B cell (primary cell): ENCODE measurements at places on chromosomes 2 and 18.

DNA sequence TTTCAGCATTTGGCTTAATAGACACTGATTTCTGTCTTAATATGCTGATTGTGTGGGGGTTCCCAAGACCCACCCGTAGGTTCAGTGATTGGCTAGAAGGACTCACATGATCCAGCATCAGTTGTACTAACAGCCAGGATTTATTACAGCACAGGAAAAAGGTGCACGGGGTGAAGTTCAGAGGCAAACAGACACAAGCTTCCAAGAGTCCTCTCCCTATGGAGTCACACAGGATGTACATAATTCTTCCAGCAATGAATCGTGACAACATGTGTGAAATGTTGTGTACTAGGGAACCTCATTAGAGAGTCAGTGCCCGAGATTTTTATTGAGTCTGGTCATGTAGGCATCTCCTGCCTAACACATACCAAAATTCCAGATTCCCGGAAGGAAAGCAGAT is 52.8 kb downstream of the GALNT1 start:
- DNase-seq: no peak

DNA sequence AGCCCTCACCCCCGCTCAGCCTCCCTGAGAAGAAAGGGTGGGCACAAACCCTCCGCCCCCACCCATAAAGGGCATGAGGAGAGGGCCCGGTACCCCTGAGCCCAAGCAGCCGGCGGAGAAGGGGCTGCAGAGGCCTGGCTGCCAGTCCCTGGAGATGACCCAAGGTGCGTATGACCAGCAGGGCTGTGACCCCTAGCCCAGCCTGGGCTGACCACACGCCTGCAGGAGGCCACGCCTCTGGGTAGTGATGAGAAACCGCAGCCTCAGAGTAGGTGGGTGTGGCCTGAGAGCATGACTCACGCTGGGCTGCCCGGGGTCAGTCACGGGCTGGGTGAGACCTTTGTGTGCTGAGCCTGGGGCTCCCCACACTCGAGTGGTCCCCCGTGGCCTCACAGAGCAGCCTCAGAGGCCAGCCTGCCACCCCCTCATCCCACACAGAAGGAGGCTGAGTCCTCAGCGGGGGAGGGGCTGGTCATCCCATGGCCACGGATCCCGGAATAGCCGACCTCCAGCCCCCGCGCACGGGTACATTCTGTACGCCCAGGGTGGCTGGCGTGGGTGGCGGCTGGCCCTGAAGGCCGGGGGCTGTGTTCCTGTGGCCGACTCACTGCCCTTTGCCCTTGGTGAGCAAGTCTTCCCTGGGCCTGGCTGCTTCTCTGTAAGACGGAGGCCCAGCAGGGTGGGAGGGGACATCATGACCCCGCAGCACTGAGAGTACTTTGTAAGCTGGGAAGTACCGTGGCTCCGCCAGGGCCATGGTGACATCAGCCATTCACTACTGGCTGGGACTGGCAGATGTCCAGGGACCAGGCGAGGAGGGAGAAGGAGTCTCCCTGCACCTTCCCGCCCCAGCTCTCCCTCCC is 110.8 kb upstream of the OTOS start:
- no peak for DNase-seq

- DNase-seq: no peak
These were observed 134.0 kb downstream of the HDAC4 start for GRCh38 chr2:239266779-239267287.

GRCh38 chr18:13416208-13416607 is 197.6 kb downstream of the LDLRAD4 start:
- DNase-seq: no peak

- DNase-seq: no peak
These were observed 1112.7 kb upstream of the NRXN1 start for GRCh38 chr2:52144590-52144989.

DNA sequence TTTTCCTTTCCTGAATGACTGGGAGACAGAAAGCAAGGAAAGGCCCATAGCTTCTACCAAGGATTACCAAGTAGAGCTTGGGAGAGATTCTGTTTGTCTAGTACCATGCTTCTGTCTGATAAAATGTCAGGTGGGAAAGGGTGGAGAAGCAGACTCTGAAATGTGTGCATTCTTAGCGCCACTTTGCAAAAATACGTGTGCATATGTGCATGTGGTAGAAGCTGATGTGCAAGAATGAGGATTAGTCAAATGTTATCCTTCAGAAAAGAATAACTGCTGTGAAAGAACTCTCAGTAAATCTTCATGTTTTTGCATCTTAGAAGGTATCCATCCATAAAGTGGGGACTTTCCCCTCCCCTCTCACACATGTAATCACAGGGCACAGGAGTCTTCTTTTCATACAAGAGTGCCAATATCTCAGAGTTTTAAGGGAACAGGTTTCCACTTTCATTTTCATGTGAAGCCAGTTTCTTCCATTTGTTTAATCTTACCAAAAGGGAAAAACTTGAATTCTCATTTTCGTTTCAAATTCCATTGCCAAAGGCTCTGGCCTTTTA is 15.4 kb upstream of the DGKD start:
- DNase-seq: peak; percentile 62

DNA sequence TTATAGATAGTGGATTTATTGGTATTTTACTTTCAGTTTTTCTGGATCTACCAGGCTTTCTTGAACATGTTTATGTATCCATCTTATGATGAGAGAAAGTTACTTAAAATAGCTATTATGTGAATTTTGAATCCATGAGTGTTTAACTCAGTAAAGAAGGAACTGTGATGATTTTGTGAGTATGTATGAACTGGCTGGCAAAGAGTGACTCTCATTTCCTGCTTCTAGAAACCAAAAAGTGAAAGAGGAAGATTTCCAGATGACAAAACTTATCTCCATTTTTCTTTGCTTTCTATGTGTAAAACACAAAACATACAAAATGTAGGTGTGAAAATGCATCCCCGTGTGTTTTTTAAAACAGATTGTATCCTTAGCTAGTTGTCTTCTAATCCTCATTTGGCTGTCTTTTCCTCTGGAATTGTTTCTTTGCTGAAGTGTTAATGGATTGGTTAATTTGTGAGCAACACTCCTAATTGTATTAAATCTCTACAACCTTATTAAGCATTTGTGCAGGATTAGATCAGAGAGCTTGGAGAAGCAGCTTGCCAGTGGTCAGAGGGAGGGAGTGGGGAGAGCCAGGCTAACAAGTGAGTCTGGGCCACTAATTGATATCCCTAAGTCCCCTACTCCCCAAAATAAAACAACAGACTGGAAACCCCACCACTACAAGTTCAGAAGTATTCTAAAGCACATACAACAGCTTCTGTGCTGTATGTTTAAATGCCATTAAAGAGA is 23.9 kb downstream of the PTPRM start:
- DNase-seq: no peak

DNA sequence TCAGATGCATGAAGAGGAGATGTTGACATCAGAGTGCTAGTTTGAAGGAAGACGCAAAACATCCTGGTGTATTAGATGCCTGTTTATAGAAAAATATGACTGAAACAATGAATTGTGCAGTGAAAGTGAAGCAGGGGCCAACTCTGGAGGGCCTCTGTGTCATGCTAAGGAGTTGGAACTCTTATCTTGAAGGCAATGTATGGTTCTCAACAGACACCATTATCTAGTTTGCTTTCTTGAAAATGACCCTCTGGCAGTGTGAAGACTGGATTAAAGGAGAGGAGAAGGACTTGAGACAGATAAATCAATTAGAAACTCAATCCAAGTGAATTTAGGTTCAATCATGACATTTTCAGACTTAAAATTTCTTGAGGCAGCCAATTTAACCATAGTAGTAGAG is 63.1 kb downstream of the ITGA4 start:
- DNase-seq: no peak

DNA sequence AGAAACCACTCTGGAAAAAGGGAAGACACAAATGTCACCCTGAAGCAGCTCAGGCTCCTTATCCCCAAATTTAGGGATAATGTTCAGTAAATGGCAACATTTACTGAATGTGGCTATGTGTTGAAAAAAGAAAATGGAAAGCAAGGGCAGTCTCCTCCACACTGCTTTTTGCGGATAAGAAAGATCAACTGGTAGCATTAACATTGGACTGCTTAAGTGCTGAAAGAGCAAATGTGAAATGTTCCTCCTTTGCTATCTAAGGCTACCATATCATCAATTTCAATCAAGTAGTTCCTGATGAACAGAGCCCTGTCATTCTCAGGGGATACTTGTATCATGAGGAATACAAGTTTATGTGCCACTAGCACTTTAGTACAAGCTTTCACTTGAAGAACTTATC is 12.5 kb downstream of the FBXO11 start:
- DNase-seq: no peak

DNA sequence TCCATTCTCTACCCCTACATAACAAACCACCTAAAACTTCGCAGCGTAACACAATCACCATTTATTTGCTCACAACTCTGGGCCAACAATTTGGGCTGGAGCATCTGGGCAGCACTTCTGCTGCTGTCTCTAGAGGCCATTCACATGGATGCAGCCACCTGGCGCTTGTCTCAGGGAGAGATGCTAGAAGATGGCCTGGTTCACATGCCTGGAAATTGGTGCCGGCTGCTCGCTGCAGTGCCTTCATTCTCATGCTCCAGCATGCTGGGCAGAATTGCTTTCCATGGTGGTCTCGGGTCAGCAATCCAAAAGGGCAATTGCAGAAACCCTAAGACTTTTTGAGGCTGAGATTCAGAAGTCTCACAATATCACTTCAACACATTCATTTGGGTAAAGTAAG is 157.4 kb downstream of the SUCLG1 start:
- no peak for DNase-seq

- no peak for DNase-seq
These were observed 586.6 kb upstream of the KLHL29 start for GRCh38 chr2:22798386-22798785.

DNA sequence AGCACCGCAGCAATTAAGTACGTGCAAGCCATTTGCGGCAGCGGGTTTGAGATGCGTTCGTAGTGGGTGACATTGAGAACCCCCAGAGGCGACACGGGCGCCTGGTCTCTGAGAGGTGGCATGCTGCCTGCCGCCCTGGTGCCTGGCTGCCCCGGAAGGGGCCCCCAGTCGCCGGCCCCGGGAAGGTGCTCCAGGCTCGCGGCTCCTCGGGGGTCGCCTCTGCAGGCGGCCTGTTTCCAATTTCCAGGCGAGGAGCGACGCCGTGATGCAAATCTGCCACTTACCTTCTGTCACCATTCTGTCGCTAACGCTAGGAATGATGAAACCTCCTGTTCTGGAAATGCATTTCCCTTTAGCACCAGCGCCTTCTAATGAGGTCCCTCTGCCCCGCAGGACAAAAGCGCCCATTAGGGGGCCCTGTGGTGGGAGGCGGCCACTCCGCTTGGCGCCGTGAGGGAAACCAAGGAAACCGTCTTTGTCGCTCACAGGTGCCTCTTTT is 13.0 kb downstream of the KIF5C start:
- peak; percentile 29 for DNase-seq

DNA sequence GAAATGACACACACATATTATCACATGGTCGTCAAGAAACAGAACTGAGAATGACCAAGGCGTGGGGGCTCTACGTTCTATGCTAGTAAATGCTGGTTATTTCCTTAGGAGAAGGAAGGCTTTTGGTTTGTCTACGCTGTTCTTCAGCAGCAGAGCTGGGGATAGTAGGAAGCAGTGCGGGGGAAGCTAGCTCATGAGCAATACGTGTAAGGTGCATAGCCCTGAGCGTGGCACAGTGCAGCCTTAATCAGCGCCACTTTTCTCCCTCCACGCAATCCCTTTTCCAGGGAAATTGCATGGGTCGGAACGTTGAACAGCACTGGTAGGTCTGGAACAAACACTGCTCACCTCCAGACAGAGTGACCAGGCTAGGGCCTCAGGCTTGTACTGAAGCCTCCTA is 199.6 kb upstream of the FBXO11 start:
- DNase-seq: no peak

- no peak for DNase-seq
These were observed 39.0 kb downstream of the NOSTRIN start for GRCh38 chr2:168841445-168841844.

- DNase-seq: no peak
These were observed 149.4 kb downstream of the TNS1 start for GRCh38 chr2:217853301-217853881.

DNA sequence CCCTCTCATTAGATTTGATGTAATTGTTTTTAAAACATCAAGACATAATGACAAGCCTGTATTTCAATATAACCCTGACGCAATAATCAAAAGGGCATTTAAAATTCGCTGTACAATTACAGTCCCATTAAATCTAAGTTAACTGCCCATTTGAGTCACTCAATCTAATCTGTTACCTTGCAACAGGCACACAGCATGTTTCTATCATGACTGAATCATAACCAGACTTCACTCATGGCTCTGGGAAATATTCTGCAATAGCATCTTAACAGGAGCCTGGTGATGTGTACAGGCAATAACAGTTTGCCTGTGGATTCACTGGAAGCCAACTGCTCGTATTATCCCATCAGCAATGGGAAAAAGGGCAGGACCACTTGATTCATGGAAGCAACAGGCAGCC is 142.3 kb upstream of the NCKAP5 start:
- DNase-seq: no peak

- DNase-seq: no peak
These were observed 5.0 kb upstream of the ESPNL start for GRCh38 chr2:238095143-238095542.

DNA sequence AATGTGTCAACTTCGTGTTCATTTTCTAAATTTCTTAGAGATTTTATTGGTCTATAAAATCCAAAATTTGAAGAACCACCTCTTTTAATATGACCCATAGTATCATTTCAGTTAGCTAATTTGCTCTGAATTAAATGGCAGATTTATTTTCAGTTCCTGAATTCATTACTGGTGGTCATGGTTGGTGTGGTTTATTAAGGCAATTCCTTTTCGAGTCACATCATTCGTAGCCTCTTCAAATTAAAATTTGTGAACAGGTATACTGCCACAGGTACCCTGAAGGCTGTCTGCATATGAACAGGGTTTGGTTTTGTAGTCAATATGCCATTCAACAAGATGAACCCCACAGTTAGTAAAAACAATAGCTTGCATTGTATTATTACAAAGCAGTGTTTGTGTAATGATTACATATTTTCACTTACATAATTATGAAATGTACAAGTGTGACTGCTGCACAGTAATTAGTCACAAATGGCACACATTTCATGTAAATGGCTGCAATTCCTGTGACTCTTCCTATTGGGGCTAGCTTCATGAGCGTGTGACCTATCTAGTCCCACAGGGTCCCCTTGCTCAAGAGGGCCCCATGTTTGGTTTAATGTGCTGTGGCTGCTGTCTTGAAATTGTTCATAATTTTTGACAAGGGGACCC is 48.9 kb downstream of the CDC42EP3 start:
- DNase-seq: peak; percentile 52

- no peak for DNase-seq
These were observed 81.8 kb downstream of the CERKL start for GRCh38 chr2:181575024-181575649.

GRCh38 chr2:98241592-98241991 is 104.7 kb upstream of the CNGA3 start:
- DNase-seq: no peak

DNA sequence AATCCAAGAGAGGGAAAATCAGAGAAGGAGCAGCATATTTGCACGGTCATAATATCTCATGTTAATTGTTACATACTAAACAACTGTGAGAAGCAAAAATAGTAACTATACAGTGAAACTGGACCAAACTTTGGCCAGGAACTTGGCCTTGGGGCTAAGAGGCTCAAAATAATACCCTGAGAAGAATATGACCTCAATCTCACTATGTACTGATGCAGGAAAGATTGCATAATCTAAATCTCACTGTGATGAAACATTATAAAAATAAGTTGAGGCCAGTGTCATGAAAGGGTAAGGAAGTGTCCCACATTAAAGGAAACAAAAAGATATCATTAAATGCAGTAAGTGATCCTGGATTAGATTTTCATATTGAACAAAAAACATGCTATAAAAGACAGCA is 36.5 kb downstream of the ZRANB3 start:
- DNase-seq: no peak

GRCh38 chr2:202290970-202291369 is 25.4 kb downstream of the NOP58 start:
- no peak for DNase-seq

- DNase-seq: no peak
These were observed 32.9 kb upstream of the GCG start for GRCh38 chr2:162184821-162185450.
